ENCODE measurements at places on chromosomes 7 and 10. TPM values are rescaled to one million over a fixed set of nuclear protein-coding genes. Genes with fewer than 3 reads are reported as not detected.

DNA sequence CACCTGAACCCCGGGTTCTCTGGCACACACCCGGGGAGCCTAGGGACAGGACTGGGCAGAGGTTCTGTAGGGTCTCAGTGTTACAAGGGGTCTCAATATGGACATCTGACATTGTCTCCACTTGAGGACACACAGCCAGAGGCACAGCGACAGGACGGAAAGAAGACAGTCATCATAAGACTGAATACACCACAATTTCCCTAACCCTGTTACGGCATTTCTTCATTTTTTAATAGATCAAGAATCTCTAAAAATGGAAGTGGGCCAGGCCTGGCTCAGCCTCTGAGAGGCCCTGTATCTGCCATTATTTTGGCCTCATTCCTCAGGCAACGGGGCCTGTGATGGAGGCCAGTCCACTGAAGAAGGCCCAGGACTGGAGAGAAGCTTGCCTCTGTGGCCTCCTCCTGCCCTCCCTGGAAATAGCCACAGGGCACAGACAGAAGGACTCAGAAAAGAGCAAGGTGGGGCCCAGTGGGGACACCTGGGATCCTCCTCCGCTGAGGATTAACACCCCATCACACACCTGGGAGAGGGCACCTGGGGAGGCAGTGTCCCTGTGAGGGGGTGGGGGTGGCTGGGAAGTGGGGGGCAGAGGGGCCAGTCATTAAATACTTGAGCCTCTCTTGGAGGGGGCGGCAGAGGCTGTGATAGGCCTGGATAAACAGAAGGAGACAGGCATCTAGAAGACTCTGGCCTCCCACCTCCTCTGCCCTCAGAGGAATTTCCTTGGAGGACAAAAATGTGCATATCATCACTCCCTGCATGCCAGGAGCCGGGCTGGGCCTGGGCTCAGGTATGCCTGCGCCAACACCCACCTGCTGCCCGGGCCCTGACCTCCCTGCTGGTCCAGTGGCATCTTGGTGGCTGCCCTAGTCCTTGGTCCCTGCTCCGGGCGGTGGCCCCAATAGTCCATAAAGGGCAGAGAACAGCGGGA, 8.0 kb downstream of the SPOCK2 start:
- no peak for DNase-seq

The MAP3K8 gene
- total RNA-seq: 56.8 TPM

DNA sequence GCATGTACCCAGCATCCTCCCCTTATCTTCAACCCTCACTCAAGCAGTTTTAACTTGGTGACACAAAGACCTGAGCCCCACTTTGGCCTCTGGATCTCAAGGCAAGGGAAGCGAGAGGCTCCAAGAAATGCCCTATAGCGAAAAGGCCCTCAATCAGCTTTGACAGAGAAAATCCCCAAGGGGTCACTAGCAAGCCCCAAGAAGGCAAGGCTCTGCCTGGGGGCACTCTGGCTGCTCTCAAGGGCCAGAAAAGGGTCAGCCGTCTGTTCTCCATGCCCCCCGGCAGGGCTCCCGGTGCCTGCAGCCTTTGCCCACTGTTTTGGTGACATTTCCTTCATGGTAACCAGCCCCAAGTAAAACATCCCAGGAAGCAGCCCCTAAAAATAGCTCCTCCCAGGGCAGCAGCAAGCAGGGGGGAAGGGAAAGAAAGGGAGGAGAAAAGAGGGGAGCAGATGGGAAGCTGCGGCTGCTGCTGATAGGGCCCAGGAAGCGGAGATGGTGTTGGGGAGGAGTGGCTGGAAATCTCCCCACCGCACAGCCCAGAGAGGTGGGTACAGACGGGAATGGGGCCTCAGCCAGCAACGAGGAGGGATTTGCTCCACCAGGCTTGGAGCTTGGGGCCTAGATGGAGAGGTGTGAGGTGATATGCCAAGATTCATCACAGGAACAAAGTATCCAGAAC, 7.1 kb downstream of the CAMK2G start:
- no peak for DNase-seq

The PURB gene
- total RNA-seq: 33.4 TPM

DNA sequence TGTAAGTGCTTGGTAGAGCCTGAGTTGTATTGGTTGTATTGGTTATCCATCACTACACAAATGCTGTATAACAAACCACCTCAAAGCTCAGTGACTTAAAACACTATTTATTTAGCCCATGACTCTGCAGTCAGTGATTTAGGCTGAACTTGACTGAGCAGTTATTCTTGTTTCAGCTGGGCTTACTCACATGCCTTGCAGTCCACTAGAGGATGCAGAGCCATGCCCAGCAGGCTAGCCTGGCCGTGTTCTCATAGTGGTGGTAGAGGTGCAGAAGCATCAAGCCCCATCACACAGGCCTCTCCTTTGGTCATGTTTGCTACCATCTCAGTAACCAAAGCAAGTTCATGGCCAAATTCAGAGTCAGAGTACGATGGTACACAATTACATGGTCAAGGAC, 43.9 kb downstream of the LUC7L2 start:
- no peak for DNase-seq

The ZNF518A gene
- 19.2 TPM for total RNA-seq

- peak; percentile 94 for DNase-seq
Measured at GRCh38 chr10:69179743-69180524, at the start of gene SUPV3L1. Gene SUPV3L1, plus strand, starts transcription at chr10:69180234. Its CDS starts 58 bp downstream, at chr10:69180292.

GRCh38 chr7:21616796-21617436, 74.1 kb downstream of the DNAH11 start:
- no peak for DNase-seq

The UBE3C gene
- 62.1 TPM for total RNA-seq

DNA sequence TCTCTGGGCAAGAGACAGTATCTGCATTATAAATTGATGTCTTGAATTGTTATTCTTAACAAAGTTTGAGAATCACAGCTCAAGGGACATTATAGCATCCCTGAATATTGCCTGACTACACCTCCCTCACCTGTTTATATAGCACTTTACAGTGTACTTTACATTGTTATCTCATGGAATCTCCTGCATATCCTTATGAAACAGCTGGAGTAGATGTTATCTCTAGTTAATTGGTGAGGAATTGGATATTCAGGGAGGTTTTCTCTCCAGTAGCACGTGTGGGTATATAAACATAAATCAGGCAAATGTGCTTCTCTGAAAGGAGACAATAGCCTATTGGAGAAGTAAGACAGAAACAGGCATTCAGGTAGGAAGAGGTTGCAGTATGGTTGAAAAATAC, 117.2 kb downstream of the SRI start:
- no peak for DNase-seq

GRCh38 chr7:108396080-108396479, 60.2 kb downstream of the NRCAM start:
- no peak for DNase-seq

- DNase-seq: no peak
Measured at GRCh38 chr10:72893136-72893798, at the start of gene OIT3. Gene OIT3, plus strand, starts transcription at chr10:72893739. Its CDS starts 60 bp downstream, at chr10:72893799.

- no peak for DNase-seq
Measured at GRCh38 chr7:99780588-99780987, 3.4 kb downstream of the CYP3A4 start.

The NYAP1 gene
- total RNA-seq: 0.12 TPM

DNA sequence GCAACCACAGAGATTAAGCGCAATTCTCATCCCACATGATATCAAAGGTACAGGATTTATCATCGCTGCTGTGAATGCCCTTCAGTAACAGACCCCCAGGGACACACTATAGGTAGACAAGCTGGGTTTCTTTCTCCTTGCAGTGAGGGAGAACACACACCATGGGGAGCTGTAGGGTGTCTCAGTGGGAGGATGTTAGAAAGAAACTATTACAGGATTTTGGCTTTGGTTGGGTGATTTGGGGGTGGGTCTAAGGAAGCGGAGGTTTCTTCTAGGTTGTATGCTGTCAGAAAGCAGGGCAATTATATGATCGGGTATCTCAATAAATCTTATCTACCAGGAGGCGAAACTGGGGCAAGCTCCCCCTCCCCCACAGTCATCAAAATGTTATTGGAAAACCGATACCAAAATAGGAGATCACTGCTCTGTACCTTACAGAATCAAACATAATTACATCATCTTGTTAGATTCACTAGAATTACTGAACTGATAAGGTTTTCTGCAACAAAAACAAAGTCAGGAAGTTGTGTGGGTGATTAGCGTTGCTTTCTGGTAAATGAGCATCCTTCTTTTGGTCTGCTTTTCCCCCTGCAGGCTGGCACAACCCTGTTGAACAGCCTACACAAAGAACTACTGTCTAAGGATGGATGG, 209.7 kb downstream of the TEX36 start:
- DNase-seq: no peak

DNA sequence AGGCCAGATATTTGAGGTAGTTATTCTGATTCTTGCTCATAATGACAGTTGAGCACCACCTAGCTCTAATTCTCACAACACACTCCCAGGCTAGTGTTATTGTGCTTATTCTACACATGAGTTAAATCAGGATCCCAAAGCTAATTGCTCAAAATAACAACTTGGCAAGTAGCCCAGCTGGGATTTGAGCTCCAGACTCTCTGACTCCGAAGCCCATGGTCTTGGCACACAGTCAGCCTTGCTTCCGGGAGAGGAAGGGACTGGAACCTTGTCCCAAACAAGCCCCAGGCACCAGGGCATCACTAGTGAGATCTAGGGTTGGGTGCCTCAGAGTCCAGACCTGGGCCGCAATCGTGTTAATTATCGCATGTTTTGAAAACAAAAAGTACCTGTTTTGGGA, 101.4 kb downstream of the GPAM start:
- no peak for DNase-seq

DNA sequence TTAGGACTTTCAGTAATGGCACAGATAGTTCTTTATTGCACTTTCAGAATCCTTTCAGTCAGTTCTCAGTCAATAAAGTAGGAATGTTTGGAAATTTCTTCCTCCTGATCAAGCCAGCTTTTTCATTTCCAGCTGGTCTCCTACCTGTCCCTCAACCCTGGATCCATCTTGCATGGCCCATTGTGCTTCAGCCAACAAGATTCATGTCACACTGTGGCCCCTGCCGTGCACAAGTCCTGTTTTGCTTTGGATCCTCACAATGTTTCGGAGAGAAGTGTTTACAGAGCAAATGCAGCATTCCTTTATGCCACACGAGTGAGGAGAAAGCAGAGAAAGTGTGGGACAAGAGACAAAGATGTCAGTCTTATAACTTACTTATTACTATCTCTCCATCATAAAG, 1694.7 kb upstream of the LRRTM3 start:
- no peak for DNase-seq

Measured in activated CD8-positive, alpha-beta memory T cell treated with anti-CD3 and anti-CD28 coated beads, Interleukin-2, amount 10 ng/mL, durations not matched to agents 7 days and 5 days (primary cell).